ENCODE measurements at places on chromosomes 2 and 18. TPM values are rescaled to one million over a fixed set of nuclear protein-coding genes. Genes with fewer than 3 reads are reported as not detected.

Gene CDH19
- total RNA-seq, result not detected

DNA sequence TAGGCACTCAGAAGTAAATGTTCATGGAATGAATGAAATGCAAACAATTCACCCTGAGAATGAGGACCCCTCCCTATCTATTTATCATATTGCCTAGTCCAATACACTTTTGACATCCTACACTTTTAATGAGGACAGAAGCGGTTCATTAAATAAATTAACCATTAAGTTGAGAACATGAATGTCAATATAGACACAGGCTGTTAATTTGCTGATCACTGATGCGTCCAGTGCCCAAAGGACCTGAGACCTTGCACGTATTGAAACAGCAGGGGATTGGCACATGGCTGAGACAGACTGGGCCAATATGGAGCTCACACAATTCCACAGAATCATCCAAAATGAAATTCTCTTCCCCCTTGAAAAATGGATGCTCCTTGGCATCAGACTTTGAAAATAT lies 430.0 kb downstream of the SLC4A3 start:
- no peak for DNase-seq

Gene NCK2
- total RNA-seq, result 23.0 TPM

Gene FOXI3
- not detected for total RNA-seq

Gene ORC2
- total RNA-seq, result 15.8 TPM

Gene DRC1
- total RNA-seq, result not detected

GRCh38 chr2:10916953-10917352 lies 5.2 kb downstream of the KCNF1 start:
- DNase-seq, result no peak

- peak; percentile 91 for DNase-seq
These were observed 17.4 kb upstream of the COL6A3 start for GRCh38 chr2:237431372-237431771.

DNA sequence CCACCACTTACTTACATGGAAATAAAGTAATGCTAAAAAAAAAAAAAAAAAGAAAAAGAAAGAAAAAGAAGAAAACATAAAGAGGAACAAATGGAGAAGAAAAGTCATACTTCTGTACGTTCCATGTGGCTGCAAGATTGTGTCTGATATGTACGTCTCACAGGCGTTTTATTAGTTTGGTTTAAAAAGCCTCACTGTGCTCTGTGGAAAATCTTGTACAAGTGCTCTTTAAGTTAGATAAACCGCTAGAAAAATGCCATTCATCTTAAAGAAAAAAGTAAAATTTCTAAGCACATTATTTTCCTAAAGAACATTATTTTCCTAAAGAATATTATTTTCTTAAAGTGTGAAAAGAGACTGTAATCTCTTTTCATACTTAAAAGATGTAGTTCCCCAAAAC lies 165.1 kb downstream of the ZNF521 start:
- DNase-seq, result no peak

Gene PCBP1
- 49.7 TPM for total RNA-seq

- no peak for DNase-seq
These were observed 106.1 kb upstream of the EML6 start for GRCh38 chr2:54617409-54617808.

GRCh38 chr18:10354241-10354811 lies 100.1 kb upstream of the APCDD1 start:
- peak; percentile 35 for DNase-seq

Gene FBXO15
- total RNA-seq, result 0.51 TPM

Gene DSG2
- total RNA-seq, result under 0.01 TPM

Gene TGIF1
- total RNA-seq, result 114 TPM

- DNase-seq, result no peak
These were observed 43.7 kb downstream of the FIGN start for GRCh38 chr2:163692081-163692480.

DNA sequence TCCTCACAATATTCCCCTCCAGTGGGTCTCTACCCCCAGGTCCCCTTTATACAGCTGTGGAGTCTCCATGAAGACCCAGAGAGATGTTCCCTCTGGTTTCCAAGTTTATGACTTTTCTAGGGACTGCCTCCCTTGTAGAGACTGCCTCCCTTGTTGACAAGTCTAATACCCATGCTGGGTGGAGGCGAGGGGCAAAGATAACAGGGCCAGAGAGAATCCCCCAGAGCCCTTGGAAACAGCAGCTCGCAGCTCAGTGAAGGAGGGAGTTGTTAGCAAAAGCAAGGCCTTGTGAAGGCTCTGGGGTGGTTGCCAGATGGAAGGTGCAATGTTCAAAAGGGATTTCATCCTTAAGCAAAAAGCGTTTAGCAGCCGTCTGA lies 75.0 kb upstream of the GATA6 start:
- DNase-seq, result no peak

- DNase-seq, result no peak
These were observed 234.1 kb downstream of the XIRP2 start for GRCh38 chr2:167122389-167122788.

GRCh38 chr2:68863996-68864395 lies 7.2 kb downstream of the BMP10 start:
- no peak for DNase-seq

GRCh38 chr2:240704651-240705050 lies 13.0 kb downstream of the AQP12A start:
- DNase-seq, result no peak

All from LHCN-M2 (cell line).